HL-60 (cell line): ENCODE measurements at places on chromosomes 5 and 9.
A peak's percentile ranks its signal among the peaks of the same experiment; 100 is the strongest.

DNA sequence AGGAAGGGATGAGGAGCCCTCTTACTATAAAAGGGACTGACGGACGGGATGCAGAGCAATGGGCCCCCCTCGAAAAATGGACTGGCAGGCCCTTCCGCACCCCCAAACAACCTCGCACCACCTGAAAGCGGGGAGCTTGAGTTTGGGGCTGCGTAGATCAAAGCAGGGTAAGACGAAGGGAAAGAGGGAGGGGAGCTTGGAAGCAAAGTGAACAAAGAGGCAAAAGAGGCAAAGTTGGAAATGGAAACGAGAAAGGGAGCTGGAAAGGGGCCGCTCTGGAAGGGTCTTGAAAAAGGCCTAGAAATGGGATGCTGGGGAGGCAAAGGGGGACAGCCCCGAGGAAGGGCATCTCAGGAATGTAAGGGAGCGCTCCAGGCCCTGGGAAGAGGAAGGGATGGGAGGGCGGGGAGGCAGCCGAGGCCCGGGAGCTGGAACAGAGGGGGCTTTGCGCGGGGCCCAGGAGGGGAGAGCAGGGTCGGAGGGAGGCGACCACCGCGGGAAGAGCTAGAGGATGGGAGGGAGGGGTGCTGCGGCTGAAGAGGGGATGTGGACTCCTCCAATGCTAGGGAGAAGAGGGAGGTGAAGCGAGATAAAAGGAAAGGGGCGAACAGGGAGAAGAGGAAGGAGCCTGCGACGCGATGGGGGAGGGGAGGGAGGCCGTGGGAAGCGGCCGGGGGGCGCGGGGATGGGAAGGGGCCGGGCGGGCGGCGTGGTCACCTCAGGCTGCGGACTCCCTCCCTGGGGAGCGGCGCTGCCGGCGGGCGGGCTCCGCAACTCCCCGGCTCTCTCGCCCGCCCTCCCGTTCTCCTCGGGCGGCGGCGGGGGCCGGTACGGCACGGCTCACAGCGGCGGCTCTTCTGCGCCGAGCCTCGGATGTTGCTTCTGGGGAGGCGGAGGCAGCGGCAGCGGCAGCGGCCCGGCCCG lies 577 bp downstream of the RNF145 start:
- no peak for DNase-seq

GRCh38 chr9:77602852-77603251 lies 45.3 kb downstream of the GNA14 start:
- no peak for DNase-seq

GRCh38 chr5:105924366-105924765 lies 1746.4 kb downstream of the EFNA5 start:
- DNase-seq, result no peak

- no peak for DNase-seq
Measured at GRCh38 chr5:103523319-103523718, 39.3 kb downstream of the NUDT12 start.

- no peak for DNase-seq
Measured at GRCh38 chr5:42745856-42746255, 10.8 kb upstream of the CCDC152 start.

- DNase-seq, result peak; percentile 1
Measured at GRCh38 chr5:55407059-55407684, 99.4 kb downstream of the MTREX start.
